NK-92 treated with Interleukin-12 subunit alpha and Interleukin-12 subunit beta, amount 100 ng/mL, for 24 hours (cell line): ENCODE measurements at places on chromosomes 2 and 18.

DNA sequence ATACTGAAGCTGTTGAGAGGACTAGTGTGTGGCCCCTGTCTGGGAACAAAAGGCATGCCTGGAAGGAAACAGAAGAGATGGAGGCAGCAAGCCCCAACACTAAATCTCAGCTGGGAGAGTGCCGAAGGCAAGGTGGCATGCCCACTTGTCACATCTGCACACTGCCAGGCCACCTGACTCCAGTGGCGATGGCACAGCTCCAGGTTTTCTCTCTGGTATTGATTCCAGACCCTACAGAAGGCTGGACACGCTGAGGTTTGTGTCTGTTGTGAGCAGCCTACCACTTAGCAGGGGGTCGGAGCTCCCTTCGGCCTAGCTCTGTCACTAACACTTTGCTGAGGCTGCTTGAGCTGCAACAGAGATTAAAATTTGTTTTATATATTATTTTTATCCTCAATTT, 307.3 kb downstream of the TDRD15 start:
- no peak for DNase-seq

DNA sequence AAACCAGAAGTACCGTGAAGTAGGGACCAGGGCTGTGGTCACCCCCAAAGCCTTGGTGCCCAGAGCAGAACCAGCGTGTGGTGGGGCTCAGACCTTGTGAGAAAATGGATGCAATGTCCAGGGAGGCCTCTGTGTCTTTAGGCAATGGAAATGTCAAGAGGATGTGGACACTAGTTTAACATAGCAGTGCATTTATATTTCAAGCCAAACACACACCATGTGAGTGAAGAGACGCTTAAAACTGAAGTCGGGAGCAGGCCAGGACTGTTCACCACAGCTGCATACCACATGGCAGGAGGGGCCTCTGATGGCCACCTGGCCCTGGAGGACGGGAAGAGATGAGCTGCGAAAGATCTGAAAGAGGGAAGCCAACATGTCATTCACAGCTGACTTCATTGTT, 87.3 kb upstream of the LDLRAD4 start:
- DNase-seq = no peak

GRCh38 chr2:230640540-230641011, 72.1 kb upstream of the CAB39 start:
- no peak for DNase-seq

GRCh38 chr18:32405588-32405987, 65.1 kb downstream of the GAREM1 start:
- no peak for DNase-seq
